ENCODE measurements at places on chromosomes 6 and 20. TPM values are rescaled to one million over a fixed set of nuclear protein-coding genes. Genes with fewer than 3 reads are reported as not detected.

DNA sequence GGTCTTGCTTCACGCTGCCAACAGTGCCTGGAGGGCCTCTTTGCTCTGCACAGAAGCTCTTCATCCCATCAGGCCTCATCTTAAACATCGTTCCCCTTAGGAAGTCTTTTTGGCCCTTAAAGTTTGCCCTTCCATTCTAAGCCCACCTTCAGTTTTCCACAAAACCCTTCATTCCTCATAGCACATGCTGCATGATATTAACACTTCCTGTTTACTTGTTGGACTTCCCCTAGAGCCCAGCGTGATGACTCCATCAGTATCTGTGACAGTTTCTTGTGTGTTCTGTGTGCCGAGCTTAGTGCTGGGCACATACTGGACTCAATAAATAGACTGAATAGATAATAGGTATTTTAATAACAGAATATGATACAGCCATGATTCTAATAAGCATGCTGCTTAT, 2.2 kb downstream of the NT5DC1 start:
- H3K27me3 ChIP-seq: no peaks in the 10 kb centered on the region
- no peaks in the 10 kb centered on the region for H3K36me3 ChIP-seq
- peaks cover 7% of the 10 kb centered on the region for H3K4me1 ChIP-seq
- DNase-seq: no peak
- no peak overlapping the region for H3K27ac ChIP-seq

DNA sequence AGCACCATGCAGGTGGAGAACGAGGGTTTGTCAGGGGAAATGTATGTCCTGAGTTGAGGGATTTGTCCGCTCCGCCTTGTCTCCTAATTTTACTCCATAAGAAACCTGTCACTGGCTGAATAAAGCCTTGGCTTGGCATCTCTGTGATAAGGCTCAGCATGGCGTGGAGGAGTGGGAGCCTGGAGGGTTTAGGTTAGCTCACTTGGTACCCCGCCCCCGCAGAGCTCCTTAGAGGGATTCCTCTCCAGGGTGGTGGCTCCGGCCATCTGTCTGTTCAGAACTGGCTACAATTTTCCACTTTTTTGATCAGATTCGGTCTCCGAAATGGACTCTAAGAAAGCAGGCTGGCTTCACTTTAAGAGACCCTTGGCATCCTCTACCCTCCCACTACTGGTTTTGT, 192.2 kb upstream of the SYNDIG1 start:
- H3K4me1 ChIP-seq: no peaks in the 10 kb centered on the region
- no peak overlapping the region for H3K4me3 ChIP-seq
- no peak for DNase-seq

- no peaks in the 10 kb centered on the region for H3K4me1 ChIP-seq
- H3K4me3 ChIP-seq: no peak overlapping the region
- no peaks in the 10 kb centered on the region for H3K27me3 ChIP-seq
- DNase-seq: no peak
Observed at GRCh38 chr6:92687278-92687677, 732.1 kb downstream of the EPHA7 start.

The THBS2 gene
- total RNA-seq: 260 TPM

DNA sequence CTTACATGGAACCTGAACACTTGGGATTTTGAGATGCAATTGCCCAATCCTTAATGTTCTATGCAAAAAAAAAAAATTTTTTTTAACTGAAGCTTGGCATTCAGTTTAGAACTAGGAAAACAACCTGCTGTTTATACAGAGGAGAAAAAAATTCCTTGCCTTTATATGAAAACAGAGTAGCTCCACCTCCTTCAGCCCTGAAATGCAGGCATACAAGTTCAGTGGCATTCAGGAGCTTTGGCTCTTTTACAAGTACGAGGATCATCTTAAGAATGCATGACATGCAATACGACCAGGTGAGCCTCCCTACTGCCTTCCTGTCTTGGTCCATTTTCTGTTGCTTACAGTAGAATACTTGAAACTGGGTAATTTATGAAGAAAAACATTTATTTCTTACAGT, 20.4 kb downstream of the PAX1 start:
- no peak for DNase-seq
- no peaks in the 10 kb centered on the region for H3K36me3 ChIP-seq
- no peak overlapping the region for H3K27ac ChIP-seq
- H3K4me3 ChIP-seq: no peak overlapping the region
- no peaks in the 10 kb centered on the region for H3K4me1 ChIP-seq

- no peaks in the 10 kb centered on the region for H3K27me3 ChIP-seq
- no peak for DNase-seq
- no peak overlapping the region for H3K4me3 ChIP-seq
- no peaks in the 10 kb centered on the region for H3K4me1 ChIP-seq
- H3K27ac ChIP-seq: no peak overlapping the region
- H3K36me3 ChIP-seq: no peaks in the 10 kb centered on the region
Observed at GRCh38 chr20:11429168-11429567, 488.5 kb upstream of the BTBD3 start.

DNA sequence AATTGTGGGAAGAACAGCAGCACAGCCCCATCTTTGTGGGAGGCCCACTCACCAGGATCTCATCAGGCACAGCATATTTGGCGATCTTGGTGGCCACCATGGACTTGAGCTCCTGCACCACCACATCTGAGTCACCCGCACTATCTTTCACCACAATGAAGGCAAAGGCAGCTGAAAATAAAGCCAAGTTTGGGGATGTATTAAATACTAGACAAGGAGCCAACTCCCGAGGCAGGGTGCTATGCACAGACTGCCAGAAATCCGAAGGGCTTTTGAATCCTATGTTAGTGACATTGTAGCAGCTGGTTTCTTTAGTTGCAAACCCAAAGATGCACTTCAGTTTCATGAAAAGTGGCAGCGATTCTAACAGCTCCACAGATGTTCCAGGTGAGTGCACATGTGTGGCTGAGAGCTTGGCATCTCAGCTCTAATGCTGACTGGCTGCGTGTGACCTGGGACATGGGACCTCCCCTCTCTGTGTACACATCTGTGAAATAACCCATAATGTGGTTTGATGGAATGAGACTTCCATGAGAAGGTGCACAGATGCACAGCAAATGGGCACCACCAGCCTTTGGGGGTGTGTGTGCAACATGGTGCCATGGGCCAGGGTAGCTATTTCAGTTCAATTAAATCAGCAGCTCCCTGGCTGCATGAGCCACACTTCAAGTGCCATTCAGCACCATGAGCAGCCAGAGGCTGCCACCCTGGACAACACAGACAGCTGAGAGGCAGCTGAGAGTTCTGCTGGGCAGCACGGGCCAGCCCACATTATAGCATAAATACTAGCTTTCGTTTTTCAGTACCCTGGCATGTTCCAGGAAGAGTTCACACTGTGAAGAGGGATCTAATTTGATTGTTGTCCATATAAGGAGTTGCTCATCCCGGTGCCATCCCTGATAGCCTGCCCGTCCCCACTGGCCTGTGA, 16.9 kb upstream of the APMAP start:
- DNase-seq: peak; percentile 38
- no peaks in the 10 kb centered on the region for H3K36me3 ChIP-seq
- H3K4me1 ChIP-seq: no peaks in the 10 kb centered on the region
- H3K27me3 ChIP-seq: peaks cover 6% of the 10 kb centered on the region
- no peak overlapping the region for H3K27ac ChIP-seq

- H3K27me3 ChIP-seq: peaks cover 41% of the 10 kb centered on the region
- H3K4me3 ChIP-seq: peak overlapping the region; percentile 26
- peaks cover 8% of the 10 kb centered on the region for H3K4me1 ChIP-seq
- no peaks in the 10 kb centered on the region for H3K36me3 ChIP-seq
Observed at GRCh38 chr20:57582432-57583288, 21.8 kb downstream of the PCK1 start.

GRCh38 chr6:1215884-1216487, 95.9 kb upstream of the FOXQ1 start:
- H3K27me3 ChIP-seq: no peaks in the 10 kb centered on the region
- no peaks in the 10 kb centered on the region for H3K36me3 ChIP-seq
- no peak overlapping the region for H3K27ac ChIP-seq
- DNase-seq: no peak
- no peaks in the 10 kb centered on the region for H3K4me1 ChIP-seq

DNA sequence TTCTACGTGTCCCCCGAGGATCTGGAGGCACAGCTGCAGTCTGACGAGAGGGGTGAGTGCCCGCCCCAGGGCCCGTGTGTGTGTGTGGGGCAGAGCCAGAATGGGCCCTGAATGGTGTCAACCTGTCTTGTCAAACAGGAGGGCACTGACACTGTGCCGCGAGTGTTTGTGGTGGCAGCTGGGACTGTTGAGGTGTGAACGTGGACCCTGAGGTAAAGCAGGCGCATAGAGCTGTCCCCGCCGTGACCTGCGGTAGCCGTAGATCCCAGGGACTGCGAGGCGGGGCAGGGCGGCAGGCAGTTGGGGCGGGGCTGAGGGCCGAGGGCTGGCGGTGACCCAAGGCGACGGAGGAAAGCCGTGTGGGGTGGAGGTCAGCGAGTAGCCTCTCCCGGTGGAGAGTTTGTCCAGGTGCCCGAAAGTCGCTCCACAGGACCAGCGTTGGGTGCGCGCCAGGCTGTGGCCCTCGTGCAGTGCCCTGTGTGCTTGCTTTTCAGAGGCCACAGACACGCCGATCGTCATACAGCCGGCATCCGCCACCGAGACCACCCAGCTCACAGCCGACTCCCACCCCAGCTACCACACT, 25.2 kb downstream of the UCKL1 start:
- no peaks in the 10 kb centered on the region for H3K4me1 ChIP-seq
- DNase-seq: no peak
- no peak overlapping the region for H3K4me3 ChIP-seq
- no peaks in the 10 kb centered on the region for H3K27me3 ChIP-seq
- H3K36me3 ChIP-seq: peaks cover 18% of the 10 kb centered on the region

The GABRR1 gene
- not detected for total RNA-seq

DNA sequence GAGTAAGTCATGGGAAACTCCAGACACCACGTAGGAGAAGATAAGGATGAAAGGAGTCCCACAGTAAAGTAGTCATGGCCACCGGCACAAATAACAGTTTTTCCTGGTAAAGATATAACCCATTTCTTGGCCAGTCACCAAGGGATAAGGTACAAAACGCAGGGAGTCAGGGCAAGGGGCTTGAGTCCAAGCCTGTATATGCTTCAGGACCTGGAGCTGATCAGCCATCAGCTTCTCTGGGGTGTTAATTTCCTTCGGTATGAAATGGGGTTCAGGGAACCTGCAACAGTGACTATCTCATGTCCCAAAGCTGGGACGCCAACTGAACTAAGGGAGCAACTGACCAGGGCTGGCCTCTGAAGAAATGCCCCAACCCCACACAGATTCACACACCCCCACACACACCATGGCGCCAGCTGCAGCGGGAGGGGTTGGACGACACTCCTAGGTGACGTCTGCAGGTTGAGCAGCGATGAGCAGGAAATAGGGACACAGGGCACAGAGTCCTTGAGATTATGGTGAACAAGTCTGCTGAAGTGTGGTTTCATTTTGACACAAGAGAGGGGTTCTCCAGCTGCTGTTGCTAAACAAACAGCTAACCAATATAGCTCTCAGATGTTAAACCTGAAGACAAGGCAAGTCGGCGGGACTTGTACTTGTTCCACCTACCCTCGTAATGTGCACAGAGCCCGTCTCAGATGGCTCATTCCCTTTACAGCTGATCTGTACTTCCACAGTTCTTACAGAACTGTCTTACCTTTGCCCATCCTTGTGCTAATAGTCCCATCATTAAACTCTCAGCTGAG, 7.4 kb upstream of the ADTRP start:
- H3K27me3 ChIP-seq: no peaks in the 10 kb centered on the region
- no peaks in the 10 kb centered on the region for H3K4me1 ChIP-seq
- H3K4me3 ChIP-seq: no peak overlapping the region
- H3K36me3 ChIP-seq: no peaks in the 10 kb centered on the region
- no peak overlapping the region for H3K27ac ChIP-seq

DNA sequence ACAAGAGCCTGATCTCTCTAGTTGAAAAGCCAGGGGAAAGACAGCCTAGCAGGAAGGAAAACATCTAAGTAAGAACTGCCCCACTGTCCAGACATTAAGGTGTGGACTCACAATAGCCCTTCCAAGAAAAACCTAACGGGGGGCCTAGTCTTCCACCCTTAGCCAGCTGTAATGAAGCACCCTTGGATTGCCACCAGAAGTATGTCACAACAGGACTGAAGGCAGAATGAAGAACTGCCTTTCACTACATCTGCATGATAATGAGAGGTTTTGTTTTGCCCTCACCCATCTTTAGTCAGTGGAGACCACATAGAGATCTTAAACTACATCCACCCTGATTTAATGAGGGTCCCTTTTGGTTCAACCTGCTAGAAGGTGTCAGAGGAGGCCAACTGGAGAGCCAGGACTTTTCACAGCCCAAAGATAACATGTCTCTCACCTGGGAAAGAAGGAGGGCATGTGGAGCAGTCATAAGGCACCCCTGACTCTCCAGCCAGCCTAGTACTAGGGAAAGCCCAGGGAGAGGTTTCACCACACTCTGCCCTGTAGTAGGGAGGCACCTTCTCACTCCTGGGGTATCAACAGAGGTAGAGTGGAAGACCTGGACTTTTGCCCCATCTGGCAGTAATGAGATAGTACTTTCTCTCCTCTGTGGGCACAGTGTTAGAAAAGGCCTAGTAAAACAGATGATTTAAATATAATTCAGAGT, 1017.4 kb upstream of the MANEA start:
- H3K27me3 ChIP-seq: no peaks in the 10 kb centered on the region
- DNase-seq: no peak
- H3K4me1 ChIP-seq: no peaks in the 10 kb centered on the region
- H3K27ac ChIP-seq: no peak overlapping the region
- no peak overlapping the region for H3K4me3 ChIP-seq

The MAS1 gene
- not detected for total RNA-seq

DNA sequence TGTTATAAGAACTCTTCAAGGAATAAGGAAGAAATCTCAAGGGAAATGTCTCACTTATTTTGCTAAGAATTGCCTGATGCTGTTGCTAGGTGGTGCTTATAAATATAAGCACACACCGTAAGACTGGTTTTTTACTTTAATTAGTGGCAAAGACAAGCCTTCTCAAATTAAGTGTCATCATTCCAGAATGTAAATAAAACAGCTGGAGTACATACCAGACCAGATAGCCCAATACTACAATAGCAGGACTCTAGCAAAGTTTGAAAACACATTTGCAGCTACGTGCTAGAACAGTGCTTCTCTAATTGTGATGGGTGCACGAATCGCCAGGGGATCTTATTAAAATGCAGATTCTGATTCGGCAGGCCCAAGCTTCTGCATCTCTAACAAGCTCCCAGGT, 6.8 kb downstream of the CNKSR3 start:
- no peak overlapping the region for H3K4me3 ChIP-seq
- H3K4me1 ChIP-seq: peaks cover 6% of the 10 kb centered on the region
- no peaks in the 10 kb centered on the region for H3K36me3 ChIP-seq
- H3K27me3 ChIP-seq: no peaks in the 10 kb centered on the region

The MMP24OS gene
- total RNA-seq: 79.8 TPM

DNA sequence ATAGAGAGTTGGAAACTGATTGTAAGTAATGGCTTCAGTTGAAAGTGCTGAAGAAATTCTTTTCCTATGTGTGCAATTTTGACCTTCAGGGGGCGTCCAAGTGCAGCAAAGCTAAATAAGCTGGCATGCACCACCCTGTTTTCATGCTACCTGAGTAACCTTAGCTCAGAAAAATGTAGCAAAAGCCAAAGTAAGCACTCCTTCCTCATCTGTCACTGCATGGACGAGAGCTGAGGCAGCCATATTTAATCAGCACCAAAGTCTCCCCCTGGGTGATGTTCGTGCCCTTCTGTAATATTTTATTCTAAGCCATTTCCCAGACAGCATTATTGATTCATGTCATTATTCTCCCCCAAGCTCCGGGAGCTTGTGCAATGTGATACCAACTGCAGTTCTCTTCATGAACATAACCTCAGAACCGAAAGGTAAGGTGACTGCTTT, 123.1 kb downstream of the RPS12 start:
- no peaks in the 10 kb centered on the region for H3K36me3 ChIP-seq
- no peak overlapping the region for H3K4me3 ChIP-seq
- no peaks in the 10 kb centered on the region for H3K27me3 ChIP-seq
- H3K27ac ChIP-seq: no peak overlapping the region
- DNase-seq: peak; percentile 16
